ENCODE measurements at places on chromosomes 2 and 18. TPM values are rescaled to one million over a fixed set of nuclear protein-coding genes. Genes with fewer than 3 reads are reported as not detected.
A peak's percentile ranks its signal among the peaks of the same experiment; 100 is the strongest.

DNA sequence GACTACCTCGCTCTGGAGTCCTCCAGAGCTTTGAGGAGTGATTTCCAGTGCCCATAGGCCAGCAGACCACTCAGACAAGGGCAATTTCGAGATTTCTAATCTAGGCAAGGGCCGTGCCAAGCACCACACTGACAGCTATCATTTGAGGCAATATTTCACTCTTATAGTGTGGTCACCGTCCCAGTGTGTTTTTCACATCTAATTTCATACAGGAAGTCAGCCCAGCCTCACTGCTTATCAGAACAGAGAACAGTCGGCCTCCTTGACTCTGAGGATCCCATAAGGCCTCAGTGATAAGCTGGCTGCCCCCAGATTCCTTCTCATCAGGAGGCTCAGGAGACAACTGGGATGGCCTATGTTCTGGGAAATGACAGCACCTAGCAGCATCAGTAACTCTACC, 581 bp downstream of the CAPN14 start:
- DNase-seq, result no peak

- DNase-seq, result no peak
Observed at GRCh38 chr2:23757686-23758433, 169.1 kb downstream of the ATAD2B start.

DNA sequence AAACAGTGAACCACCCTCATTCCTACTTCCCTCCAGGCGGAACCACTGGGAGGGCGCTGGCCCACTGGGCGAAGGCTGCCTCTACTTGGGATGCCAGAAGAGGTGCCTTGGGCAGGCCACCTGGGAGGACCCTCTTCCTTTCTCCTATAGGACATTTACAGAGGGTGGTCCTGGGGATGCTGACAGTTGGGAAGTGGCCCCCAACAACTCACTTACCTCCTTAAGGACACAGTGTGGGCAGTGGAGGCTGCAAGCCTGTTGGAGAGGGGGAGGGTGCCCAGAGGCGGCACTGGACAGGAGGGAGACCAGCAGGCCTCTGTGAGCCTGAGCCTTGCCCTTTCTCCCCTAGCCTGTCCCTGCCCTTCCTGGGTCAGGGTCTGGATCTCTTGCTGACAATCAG, 346.4 kb upstream of the HS6ST1 start:
- no peak for DNase-seq

DNA sequence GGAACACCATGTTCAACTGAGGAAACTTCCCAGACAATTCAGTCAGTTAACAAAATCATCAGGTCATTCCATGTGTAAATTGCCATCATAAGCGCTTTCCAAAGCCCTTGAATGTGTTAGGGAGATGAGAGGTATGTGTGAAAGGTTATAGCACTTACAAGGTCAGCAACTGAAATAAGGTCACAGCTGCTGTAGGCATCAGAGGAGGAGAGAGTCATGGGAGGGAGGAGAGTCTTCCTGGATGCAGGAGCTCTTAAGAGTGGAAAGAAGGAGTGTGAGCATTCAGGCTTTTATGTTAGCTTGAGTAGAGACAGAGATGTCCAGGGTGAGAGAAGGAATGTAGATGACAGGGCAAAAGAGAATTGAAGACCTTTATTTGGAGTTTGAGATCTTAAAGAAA, 67.0 kb downstream of the CAB39 start:
- DNase-seq, result no peak

DNA sequence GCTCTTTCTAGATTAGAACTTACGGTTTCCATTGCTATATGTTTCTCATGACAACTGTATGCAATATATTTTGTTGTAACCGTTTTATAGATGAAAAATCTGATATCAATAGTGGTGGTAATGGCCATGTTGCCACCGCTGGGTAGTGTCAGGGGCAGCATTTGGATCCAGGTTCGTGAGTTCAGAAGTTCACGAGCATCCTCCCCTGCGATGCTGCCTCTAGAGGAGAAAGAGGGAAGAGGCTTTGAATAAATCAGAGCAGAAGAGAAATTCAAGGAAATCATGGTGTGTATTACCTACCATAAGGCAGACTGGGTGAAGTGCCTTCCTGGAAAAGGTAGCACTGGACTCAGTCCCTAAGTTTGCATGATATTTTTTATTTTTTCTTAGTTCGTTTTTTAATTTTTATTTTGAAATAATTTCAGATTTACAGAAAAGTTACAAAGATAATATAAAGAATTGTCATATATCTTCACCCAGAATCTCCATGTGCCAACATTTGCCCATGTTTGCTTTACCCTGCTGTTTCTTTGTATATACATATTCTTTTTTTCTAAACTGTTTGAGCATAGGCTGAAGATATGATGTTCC, 3.3 kb upstream of the ZBTB7C start:
- DNase-seq, result peak; percentile 40

- no peak for DNase-seq
Observed at GRCh38 chr2:151728804-151729414, 5.4 kb downstream of the NEB start.

DNA sequence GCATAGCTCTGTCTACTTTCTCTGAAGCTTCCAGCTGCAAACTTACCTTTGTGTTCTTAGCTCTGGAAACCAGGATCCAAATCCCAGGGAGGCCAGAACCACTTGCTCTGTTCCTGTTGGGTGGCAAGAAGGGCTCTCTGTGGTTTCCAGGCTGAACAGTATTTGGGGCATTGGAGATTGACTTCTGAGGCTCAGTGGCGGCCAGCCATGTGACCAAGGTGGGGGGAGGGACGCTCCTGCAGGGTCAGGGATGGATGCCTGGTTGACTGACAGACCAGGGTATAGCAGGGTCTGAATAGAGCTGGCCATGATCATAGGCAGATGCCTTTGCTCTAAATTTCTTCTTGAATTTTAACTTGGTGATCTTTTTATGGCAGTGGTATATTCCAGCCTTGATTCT, 15.1 kb downstream of the SLC4A5 start:
- peak; percentile 74 for DNase-seq

- peak; percentile 23 for DNase-seq
Observed at GRCh38 chr18:75045272-75045671, 163.7 kb downstream of the PTGR3 start.

GRCh38 chr2:69437751-69438154, 518 bp upstream of the NFU1 start:
- peak; percentile 69 for DNase-seq

DNA sequence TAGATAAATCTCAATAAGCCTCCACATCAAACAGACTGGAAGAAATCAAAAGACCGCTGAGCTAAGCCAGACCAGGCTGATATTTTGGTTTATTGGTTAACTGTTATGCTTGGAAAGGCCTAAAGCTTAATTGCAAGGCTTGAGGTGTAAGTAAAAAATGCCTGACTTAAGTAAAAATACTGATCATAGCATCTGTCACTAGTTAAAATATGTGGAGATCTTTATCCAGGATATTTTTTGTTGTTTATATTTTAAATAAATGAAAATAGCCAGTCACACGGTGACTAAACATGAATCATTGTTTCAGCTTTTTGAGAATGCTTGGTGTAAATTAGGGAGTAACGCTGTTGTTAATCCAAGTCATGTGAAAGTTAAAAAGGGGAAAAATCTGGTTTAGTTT, 127.9 kb downstream of the THADA start:
- DNase-seq, result no peak

DNA sequence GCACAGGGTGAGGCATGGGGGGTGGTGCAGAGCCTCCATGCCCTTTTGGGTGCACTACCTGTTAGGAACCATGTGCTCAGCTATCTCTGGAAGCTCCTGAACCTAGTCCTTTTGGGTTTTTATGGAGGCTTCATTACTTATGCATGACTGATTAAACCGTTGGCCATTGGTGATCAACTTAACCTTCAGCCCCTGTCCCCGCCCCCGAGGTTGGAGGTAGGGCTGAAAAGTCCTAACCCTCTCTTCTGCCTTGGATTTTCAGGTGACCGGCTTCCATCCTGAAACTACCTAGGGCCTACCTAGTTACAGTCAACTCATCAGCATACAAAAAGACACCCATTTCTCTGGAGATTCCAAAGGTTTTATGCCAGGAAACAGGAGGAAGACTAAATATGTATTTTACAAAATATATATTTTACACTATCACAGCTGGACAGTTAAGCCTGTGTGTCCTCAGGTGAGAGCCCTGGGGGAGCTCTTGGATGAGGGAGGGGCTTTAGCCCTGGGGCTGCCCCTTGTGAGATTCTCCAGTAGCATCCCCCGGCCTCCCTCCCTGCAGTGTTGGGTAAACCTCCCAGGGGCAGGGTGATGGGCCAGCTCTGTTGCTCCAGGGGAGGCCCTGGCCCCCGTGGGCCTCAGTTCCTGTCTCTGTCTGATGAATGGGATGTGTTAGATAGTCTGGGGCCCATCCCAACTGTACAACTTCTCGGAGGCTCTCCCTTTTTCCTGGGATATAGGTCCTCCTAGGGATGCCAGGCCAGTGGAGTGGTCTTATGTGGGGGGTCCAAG, 24.1 kb downstream of the GLI2 start:
- DNase-seq, result no peak

DNA sequence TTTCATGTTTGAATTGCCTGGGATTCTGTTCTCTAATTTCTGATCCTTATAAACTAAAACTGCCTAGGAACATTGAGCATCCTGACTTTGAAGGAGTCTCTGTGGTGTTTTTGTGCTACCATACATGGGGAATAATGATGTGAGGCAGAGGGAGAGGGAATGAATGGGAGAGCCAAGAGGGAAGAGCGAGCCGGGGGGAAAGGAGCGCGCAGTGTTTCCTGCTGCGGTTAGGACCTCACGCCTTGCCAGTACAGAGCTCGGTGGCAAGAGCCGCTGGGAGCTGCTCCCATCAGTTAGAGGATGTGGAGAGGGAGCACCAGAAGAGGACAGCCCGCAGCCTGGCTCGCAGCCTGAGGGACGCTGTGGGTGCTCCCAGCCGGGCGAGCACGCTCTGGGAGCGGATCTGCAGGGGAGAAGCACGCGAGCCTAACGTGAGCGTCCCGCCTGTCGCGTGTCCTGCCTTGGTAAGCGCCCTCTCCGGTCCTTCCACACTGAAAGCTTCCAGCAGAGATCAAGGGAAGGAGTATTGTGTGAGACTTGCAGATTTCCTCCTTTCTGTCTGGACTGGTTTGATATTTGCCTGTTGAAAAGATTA, 114.7 kb downstream of the FAM210A start:
- DNase-seq, result no peak

- DNase-seq, result no peak
Observed at GRCh38 chr2:45353879-45354278, 257.2 kb downstream of the SRBD1 start.

- no peak for DNase-seq
Observed at GRCh38 chr18:2967357-2967756, 45.6 kb downstream of the LPIN2 start.

- DNase-seq, result no peak
Observed at GRCh38 chr2:189673661-189674373, 653 bp upstream of the ANKAR start.

DNA sequence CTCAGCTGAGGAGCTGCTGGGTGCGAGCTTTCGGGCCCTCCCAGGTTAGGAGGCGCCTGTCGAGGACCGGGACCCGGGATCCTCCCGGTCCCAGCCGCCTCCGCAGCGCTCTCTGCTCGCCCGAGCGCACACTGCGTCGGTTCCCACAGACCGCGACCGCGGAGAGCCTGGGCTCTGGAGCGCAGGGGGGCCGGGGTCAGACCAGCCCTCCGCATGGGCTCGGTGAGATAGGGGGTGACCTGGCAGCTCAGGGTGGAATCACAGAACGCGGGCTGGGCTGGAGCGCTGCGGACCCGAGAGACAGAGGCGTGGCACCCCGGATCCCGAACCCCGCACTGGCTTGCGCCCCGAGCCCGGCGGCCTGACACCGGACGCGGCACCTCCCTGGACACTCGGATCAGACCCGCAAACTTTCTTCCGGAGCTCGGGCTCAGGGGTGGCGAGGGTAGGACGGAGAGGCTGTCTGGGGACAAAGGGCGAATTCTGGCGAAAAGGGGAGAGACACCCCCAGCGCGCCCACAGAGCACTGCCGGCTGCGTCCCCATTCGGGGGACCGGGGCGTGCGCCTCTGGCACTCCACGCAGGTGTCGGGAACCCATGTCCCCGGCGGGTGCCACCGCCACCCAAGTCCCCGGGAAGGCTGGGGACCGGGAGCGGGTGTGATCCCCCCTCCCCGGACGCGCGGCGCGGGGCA, 612 bp downstream of the DIPK1C start:
- DNase-seq, result no peak

Gene PASK
- total RNA-seq, result 7.0 TPM

Gene NR4A2
- 4.2 TPM for total RNA-seq

Gene ST6GAL2
- total RNA-seq, result 94.5 TPM

Gene PLCL1
- 11.8 TPM for total RNA-seq

Gene STPG4
- total RNA-seq, result not detected

Gene MYL1
- not detected for total RNA-seq

Gene CACNB4
- 3.3 TPM for total RNA-seq

Gene ZAP70
- total RNA-seq, result 4.3 TPM
